ENCODE measurements at places on chromosomes 6 and 20. TPM values are rescaled to one million over a fixed set of nuclear protein-coding genes. Genes with fewer than 3 reads are reported as not detected.

DNA sequence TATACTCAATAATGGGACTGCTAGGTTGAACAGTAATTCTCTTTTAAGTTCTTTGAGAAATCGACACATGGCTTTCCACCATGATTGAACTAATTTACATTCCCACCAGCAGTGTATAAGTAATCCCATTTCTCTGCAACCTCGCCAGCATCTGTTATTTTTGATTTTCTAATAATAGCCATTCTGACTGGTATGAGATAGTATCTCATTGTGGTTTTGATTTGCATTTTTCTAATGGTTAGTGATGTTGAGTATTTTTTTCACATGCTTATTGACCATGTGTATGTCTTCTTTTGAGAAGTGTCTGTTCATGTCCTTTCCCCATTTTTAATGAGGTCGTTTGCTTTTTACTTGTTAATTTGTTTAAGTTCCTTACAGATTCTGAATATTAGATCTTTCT lies 66.5 kb downstream of the STK4 start:
- no peak for DNase-seq

DNA sequence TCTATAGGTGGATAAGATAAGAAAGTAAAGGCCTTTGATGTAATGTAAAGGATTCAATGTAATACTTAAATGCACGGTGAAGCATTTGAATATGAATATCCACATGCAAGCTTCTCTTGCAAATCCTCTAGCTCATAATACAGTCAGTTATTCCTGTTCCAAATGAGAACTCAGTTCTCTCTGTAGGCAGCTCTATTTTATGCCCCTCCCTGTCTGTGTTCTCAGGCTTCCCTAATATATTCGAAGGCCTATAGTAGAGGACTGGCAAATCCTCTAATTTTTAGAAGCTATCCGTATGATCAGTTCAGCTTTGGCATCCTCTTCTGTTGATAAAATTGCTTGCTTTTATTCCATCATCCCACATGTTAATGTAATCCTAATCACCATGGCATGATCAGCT lies 200.2 kb downstream of the UBE3D start:
- no peak for DNase-seq

DNA sequence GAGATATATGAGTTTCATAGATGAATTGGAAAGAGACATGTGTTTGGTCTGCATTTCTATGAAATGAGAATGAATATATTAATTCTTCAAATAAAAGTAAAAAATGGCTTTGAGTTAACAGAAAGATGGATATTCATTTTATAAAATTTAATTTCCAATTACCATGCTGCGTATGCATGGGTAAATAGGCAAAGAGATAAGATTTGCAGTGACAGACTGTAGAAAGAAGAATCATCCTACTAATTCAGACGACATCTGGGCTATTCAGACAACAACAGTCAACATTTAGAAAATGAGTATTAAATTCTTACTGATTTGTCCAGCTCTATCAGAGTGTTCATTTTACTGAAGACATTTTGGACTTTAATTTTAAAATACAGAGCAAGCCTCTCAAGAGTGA lies 602.2 kb upstream of the NRSN1 start:
- DNase-seq = no peak

DNA sequence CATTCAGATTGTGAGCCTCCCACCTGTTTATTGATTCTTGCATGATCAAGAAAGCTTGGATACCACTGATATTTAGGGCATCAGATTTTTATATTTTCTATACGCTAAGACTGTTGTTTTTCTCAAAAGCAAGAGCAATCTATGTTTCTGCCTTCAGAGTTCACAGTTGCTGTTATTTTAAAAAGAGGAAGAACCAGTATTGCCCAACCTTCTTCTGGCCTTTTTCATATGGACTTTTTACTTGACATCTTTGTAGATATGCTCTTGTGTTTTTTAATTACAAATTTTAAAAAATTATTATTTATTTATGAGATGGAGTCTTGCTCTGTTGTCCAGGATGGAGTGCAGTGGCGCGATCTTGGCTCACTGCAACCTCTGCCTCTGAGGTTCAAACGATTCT lies 28.9 kb downstream of the SLC17A5 start:
- DNase-seq = no peak

- DNase-seq = no peak
Observed at GRCh38 chr6:35128496-35128895, 12.6 kb downstream of the TCP11 start.

- DNase-seq = peak; percentile 57
Observed at GRCh38 chr6:112037783-112038216, 16.1 kb upstream of the CCN6 start.

GRCh38 chr20:58116505-58116904 lies 111.9 kb downstream of the ANKRD60 start:
- DNase-seq = no peak

DNA sequence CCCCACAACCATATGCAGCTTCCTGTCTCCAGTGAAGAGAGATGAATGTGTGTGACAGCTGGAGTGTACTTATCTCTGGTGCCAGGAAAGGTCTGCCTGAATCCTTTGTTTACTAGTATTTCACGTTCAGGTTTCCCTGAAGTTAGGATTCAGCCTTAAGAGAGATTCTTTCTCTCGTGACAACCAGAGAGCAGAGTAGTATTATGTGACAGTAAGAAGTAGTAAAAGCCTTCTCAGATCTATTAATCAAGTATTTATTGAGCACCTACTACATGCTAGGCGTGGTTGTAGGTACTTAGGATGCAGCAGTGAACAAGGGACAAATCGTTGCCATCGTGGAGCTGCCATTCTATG lies 949 bp downstream of the KIFC1 start:
- DNase-seq = no peak

GRCh38 chr20:49320460-49320859 lies 42.6 kb upstream of the ZNFX1 start:
- DNase-seq = no peak

DNA sequence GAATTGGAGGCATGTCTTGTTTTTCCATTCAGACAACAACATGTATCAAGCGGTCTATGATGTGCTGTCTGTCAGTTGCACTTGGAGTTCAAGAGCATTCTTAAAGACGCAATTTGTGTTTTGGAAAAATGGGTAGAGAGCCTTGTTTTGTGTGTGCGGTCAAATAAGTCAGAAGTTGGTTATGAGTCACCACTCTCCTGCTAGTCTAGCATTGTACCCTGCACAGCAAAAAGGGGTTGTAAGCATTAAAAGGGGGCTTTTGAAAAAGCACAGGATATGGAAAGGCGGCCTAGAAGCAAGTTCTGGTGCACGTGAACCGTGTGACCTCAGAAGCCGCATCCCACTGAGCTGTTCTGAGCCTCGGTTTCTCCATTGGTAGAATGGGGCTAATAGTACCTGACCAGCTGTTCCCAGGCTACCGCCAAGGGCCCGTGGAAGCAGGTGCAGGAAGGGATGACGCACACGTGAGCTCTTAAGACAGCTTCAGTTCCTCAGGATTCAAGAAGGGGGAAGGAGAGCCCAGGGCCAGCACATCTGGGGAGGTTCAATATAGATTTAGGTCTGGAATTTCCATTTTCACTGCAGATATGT lies 61.6 kb upstream of the SNX9 start:
- DNase-seq = no peak

- no peak for DNase-seq
Observed at GRCh38 chr20:17504898-17505635, 26.1 kb downstream of the BFSP1 start.

DNA sequence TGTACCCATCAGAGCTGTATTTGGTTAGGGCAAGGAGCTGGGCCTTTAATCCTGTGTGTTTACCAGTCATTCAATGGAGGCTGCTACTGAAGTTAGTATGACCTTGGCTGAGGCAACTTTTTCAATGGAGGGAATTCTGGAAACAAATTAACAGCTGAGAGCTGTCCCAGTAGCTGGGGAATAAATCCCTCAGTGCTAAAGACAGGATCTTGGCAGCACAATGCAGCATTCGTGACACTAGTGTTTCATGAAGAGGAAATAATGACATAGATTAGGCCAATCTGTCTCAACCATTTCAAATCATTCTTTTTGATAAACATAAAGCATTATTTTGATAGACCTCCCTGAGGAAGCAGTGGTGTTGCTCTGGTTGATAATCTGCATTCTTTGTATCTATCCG lies 42.9 kb downstream of the GRM1 start:
- no peak for DNase-seq

DNA sequence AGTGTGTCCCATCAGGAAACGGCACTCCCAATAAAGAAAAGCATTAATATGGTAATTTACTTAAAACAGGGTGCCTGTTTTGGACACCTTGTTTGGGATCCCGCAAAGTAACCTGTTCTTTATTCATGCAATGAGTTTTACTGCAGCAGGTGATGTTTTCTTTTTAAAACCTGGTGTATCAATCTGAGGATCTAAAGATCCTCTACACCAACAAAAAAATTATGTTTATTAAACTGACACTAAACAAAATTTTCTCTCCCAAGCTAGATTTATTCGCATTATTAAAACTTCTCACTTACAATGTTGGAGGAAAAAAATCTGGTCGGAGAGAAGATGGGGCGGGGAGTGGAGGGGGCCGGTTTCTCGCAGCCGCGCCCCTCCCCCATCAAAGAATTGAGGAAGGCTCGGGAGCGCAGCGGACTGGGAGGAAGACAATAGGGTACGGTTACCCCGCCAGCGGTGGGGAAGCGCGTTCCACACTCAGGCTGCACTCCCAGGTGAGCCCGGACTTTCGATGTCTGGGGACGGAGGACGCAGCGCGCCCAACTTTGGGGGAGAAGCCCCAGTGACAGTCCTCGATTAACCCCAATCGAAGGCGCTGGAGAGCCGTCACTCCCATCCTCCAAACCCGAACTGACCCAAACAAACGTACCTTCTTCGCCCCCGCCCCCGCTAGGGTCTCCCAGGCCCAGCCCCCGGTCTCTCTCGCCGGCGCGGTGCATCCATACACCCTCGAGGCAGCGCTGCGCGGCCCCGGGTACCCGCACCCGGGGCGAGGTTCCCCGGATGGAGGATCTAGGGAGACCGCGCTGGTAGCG lies 1.3 kb downstream of the CD24 start:
- DNase-seq = no peak

DNA sequence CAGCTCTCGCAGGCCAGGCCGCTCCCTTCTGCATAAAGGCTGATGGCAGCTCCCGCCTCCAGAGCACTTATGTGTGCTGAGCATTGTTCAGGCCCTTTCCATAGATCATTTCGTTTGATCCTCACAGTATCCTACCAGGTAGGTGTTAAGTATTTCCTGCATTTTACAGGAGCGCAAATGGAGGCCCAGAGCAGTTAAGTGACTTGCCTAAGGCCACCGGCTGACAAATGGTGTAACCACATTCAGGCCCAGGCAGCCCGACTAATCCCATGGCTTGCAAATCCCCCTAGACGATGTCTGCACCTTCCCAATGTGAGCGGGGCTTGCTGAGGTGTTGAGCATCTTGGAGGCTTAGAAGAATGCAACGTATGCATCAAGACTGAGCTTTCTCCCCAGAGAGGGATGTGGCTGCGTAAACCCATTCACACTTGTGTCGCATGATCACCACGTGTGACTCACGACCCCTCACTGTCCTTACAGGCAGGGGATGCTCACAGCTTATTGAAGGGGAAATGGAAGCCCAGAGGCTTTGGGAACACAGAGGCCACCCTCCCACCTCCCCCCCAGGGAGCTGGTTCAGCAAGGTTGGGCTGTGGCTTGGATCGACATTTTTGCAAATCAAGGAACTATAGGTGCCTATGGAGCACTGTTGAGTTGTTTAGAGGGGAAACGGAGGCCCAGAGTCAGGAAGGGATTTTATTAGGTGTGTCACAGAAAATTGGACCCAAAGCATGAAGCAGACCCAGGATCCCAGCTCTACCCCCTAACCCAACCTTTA lies 7.0 kb downstream of the BPIFB2 start:
- no peak for DNase-seq

GRCh38 chr6:60867548-60867947 lies 1418.5 kb downstream of the KHDRBS2 start:
- DNase-seq = no peak

GRCh38 chr6:39076623-39077535 lies 28.3 kb downstream of the GLP1R start:
- DNase-seq = no peak

DNA sequence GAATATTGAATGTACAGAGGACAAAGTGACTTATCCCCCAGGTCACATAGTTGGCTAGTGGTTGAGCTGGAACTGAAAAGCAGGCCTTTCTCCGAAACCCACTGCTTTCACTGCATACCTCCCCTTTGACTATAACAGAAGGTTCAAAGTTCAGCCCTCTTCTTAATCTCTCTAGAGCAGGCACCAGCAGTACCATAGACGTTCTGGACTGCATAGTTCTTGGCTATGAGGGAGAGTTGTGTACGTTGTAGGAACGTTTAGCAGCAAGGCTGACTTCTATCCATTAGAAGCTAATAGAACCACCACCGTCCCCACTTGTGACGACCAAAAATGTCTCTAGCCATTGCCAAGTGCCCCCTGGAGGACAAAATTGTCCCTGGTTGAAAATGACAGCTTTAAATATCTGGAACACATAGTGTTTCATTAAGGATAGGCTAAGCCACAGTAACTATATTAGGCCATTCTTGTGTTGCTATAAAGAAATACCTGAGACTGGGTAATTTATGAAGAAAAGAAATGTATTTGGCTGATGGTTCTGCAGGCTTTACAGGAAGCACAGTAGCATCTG lies 123.8 kb upstream of the MTHFD1L start:
- no peak for DNase-seq

DNA sequence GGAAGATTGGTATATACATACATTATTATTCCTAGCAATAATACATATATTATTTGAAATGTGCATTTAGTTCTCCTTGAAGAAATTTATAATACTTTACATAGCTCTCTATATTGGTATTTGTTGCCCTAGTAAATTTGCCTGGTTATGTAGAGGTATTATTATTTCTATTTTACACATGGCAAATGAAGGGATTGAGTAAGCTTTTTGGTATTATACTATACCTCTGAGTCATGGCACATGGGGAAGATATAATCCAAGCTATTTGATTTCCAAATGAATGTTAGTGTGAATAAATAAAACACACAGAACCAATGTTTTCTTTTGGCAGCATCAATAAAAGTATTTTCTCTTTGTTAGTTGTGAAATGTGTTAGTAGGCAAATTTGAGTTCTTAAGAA lies 409.6 kb upstream of the SLC35B3 start:
- no peak for DNase-seq

- no peak for DNase-seq
Observed at GRCh38 chr6:130107710-130108109, 89.3 kb downstream of the L3MBTL3 start.

Gene EXOC2
- polyA plus RNA-seq = 27.8 TPM

Gene C6orf58
- polyA plus RNA-seq = not detected

Gene PBOV1
- polyA plus RNA-seq = not detected

Gene KLHDC3
- polyA plus RNA-seq = 41.3 TPM

Gene PRR18
- polyA plus RNA-seq = not detected

Gene SYCP2
- polyA plus RNA-seq = 0.24 TPM

Gene HTR1E
- not detected for polyA plus RNA-seq

Gene GSTA2
- polyA plus RNA-seq = not detected

Gene FITM2
- 4.1 TPM for polyA plus RNA-seq

Gene ELOVL2
- 2.9 TPM for polyA plus RNA-seq
